Naive thymus-derived CD4-positive, alpha-beta T cell (primary cell): ENCODE measurements at places on chromosomes 7 and 10. TPM values are rescaled to one million over a fixed set of nuclear protein-coding genes. Genes with fewer than 3 reads are reported as not detected.

GRCh38 chr7:90484706-90485105 lies 15.3 kb downstream of the PTTG1IP2 start:
- H3K27me3 ChIP-seq: no peaks in the 10 kb centered on the region
- H3K4me3 ChIP-seq: no peak overlapping the region
- H3K4me1 ChIP-seq: no peaks in the 10 kb centered on the region
- DNase-seq: no peak
- H3K36me3 ChIP-seq: no peaks in the 10 kb centered on the region

DNA sequence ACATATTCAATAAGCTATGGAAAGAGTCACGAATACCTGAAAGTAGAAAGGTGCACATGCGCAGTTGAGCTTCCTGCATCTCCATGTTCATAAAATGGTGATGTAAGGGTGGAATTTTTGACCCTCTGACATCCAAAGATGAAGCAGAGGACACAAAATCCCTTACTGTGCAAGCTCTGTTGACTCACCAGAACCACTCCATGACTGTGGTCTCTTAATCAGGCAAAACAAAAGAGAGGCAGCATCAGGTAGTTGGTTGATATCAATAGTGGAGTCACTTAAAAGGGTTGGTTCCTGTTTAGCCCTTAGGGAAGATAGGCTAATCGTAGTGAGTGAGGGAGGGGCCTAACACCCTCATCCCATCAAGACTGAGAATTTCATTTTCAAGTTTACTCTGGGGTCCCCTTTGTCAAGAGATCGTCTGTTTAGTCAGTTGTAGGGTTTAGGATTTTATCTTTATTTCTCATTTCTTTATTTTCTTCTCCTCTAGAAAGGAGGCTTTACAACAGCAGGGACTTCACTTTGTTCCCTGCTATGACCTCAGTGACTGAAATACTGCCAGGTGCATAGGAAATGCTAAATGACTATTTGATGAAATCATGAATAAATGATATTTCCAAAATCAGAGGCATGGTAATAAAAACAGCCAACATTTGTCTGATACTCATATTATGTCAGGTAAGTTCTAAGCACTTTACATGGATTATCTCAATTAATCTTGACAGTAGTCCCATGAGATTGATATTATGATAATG lies 98.1 kb downstream of the CD36 start:
- no peaks in the 10 kb centered on the region for H3K27me3 ChIP-seq
- H3K36me3 ChIP-seq: no peaks in the 10 kb centered on the region
- no peak for DNase-seq
- H3K4me1 ChIP-seq: no peaks in the 10 kb centered on the region
- no peak overlapping the region for H3K4me3 ChIP-seq

GRCh38 chr7:84637568-84638338 lies 443.2 kb upstream of the SEMA3A start:
- H3K27ac ChIP-seq: no peak overlapping the region
- no peaks in the 10 kb centered on the region for H3K36me3 ChIP-seq
- H3K27me3 ChIP-seq: no peaks in the 10 kb centered on the region
- no peaks in the 10 kb centered on the region for H3K4me1 ChIP-seq

- H3K4me3 ChIP-seq: no peak overlapping the region
- H3K27ac ChIP-seq: no peak overlapping the region
- DNase-seq: no peak
- no peaks in the 10 kb centered on the region for H3K36me3 ChIP-seq
- no peaks in the 10 kb centered on the region for H3K27me3 ChIP-seq
Observed at GRCh38 chr7:155263581-155264143, 34.0 kb upstream of the INSIG1 start.

ANKRD61 gene
- not detected for total RNA-seq
